ENCODE measurements at places on chromosomes 7 and 10.
A peak's percentile ranks its signal among the peaks of the same experiment; 100 is the strongest.

- no peak for DNase-seq
Measured at GRCh38 chr7:105707967-105708762, 126.9 kb upstream of the EFCAB10 start.

- no peak for DNase-seq
Measured at GRCh38 chr10:104339469-104340110, 1.3 kb upstream of the ITPRIP start.

GRCh38 chr10:60992636-60993035, 48.7 kb upstream of the RHOBTB1 start:
- DNase-seq: no peak

GRCh38 chr7:90094030-90094429, 60.2 kb upstream of the STEAP1 start:
- DNase-seq: no peak

GRCh38 chr7:29483219-29484104, 80.2 kb upstream of the PRR15 start:
- no peak for DNase-seq

GRCh38 chr7:152145853-152146466, 120.5 kb downstream of the GALNT11 start:
- DNase-seq: no peak

GRCh38 chr7:157612664-157613561, 276.1 kb downstream of the DNAJB6 start:
- DNase-seq: no peak

GRCh38 chr7:30322271-30323005, 38.0 kb downstream of the ZNRF2 start:
- DNase-seq: peak; percentile 18

DNA sequence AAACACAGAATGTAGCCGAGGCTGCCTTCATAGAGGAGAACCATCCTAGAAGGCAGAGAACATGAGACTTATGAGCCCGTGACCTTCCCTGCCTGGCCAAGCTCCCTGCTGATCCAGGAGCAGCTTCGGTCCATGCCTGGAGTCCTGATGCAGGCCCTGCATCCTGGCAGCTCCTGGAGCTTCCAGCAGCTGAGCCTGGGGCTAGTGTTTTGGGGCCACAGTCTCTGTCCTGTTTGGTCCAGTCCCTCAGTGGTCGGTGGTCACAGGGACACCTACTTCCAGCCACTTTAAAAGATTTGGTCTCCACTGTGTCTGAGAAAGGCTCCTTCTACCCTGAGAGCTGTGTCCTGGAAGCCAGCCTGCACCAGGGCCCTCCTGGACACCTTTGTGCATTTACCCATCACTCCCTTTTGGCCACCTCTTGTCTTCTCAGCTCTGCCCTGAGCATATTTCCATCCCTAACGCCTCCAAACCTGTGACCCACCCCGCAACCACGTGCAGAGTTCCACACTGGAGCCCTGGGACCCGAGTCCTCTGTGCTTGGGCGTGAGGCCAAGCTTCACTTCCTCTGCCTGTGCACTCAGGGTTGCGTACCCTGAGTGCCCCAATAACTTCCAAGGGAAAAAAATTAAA, 315.2 kb upstream of the ZNF32 start:
- DNase-seq: no peak

DNA sequence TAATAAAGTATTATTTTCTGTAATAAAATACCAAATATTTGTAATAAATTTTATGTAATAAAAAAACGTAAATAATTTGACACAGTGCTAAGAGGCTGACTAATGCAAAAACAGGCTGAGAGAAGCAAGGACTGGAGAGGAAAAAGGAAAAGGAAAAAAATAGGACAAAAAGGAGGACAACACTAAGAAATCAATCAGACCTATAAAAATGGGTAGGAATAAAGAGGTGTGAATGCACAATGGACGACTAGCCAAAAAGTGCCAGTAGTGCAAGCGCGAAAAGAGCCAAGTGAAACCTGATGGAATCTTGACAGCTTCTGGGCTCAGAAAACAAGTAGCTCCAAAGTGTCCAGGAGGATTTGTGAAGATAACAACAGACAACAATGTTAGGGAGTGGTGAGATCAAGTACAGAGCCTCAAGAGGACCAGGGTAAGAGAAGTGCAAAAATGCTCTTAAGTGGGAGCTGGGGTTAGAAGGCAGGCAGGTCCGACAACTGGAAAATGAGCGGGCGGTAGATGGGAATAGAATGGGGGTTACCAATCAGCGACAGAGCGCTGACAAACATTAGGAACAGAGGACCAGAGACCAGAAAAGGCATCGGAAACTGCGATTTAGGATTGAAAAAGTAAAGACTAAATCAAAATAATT, 1.2 kb downstream of the BRAF start:
- no peak for DNase-seq

DNA sequence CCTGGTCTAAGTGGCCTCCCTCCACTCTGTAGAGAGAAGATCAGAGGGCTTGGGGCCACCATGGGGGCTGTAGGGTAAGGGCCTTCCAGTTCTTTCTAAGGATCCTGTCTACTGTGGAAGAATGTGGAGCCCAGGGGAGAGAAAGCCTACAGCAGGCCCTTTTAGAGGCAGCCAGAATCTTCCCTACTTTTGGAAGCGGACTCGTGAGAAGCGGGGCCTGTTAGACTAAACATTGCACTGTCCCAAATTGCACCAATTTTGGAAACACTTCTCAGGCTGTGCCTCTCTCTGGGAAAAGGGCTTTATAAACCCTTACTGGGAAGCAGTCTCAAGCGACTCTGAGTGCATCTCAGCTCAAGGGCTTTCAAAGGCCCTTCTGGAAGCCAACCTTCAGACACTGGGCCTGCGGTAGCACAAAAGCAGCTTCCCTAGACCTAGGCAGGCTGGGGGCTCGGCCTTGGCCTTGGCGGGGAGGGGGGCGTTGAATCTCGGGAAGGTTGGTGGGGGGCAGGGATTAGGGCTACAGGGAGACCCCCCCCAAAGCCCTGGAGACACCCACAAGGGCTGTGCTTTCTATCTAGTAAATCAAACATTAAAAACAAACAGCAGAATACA, 298.1 kb downstream of the GFRA1 start:
- DNase-seq: no peak

- no peak for DNase-seq
Measured at GRCh38 chr7:14834883-14835282, 67.7 kb downstream of the DGKB start.

DNA sequence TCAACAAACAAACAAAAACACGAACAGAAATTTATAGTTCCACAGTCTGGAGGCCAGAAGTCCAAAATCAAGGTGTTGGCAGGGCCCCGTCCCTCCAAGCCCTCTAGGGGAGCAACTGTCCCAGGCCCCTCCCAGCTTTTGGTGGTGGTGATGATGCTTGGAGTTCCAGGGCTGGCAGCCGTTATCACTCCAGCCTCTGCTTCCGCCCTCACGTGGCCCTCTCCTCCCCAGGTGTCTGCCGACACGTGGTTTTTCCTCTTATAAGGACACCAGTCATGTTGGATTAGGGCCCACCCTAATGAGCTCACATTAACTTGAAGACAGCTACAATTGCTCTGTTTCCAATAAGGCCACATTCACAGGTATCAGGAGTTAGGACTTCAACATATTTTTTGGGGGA, 49.7 kb downstream of the MICALL2 start:
- no peak for DNase-seq

GRCh38 chr10:119677126-119677525, 25.9 kb downstream of the BAG3 start:
- no peak for DNase-seq

DNA sequence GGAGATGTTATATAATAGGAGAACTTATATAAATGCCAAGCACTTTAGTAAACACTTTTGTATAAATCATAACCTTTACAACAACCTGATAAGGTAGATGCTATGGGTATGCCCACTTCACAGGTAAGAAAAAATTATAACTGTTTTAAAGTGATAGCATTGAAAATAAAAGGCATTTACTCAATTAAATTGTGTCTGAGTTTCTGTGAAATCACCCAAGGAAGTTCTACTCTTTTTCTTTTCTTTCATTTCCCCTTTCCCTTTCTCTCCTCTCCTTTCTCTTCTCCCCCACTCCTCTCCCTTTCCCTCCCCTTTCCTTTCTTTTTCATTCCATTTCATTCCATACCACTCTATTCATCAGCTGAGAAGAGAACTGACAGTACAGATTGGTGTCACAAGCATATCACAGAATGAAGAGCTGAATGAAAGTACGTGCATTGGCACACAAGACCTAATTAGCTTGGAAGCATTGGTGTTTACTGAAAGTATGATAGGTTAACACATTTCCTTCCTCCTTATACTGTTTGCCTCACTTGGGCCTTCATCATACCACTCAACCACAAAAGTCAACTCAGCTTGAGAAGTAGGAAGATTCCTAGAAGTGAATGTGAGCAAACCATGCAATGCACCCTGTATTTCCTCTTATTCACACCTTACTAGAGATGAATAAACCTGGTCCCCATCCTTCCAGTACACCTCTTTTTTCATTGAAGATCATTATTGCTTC, 117.9 kb upstream of the AGR3 start:
- no peak for DNase-seq

DNA sequence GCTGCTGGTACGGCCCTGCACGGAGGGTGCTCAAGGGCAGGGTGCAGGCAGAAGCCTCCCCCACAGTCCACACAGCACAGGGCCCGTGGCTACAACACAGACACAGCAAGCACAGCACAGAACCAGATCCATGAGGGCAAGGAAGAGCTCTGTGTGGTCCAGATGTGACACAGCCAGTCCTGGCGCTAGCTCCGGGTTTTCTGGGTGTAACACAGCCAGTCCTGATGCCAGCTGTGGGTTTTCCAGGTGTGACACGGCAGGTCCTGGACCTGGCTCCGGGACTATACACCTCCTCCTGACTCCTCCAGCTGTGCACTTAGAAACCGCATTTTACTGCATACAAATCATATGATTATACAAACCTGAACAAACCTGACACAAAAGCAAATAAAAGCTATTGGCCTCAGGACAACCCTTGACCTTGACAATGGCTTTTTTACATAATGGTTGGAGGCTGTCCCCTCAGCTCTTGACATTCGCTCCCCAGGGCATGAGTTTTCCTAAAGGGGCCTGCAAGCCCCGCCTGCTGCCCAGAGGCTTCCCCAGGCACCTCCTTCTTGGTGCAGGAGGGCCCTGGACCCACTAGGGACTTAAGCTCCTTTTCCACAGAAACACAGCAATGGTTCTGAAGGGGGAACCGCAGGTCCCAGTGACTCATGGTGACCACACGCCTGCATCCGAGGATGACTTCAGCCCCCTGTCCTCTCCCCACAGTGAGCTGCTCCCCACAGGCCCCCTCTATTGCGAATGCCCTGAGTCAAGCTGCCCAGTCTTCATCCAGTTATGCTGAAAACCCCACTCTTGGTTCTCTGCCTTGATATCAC, 209.6 kb downstream of the PTPRN2 start:
- no peak for DNase-seq

- no peak for DNase-seq
Measured at GRCh38 chr10:107554333-107554732, 389.8 kb upstream of the SORCS1 start.

DNA sequence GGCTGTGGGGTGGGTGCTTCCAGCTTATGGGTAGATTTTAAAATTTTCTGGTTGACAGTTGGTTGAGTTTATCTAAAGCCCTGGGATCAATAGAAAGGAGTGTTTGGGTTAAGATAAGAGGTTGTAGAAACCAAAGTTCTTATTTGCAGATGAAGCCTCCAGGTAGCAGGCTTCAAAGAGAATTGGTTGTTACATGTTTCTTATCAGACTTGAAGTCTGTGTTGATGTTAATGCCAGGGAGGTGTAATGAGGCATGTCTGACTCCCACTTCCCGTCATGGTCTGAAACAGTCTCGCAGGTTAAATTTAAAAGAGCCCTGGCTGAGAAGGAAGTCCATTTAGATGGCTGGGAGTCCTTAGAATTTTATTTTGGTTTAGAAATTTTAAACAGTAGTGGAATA, 165.2 kb upstream of the TMEM72 start:
- DNase-seq: no peak

DNA sequence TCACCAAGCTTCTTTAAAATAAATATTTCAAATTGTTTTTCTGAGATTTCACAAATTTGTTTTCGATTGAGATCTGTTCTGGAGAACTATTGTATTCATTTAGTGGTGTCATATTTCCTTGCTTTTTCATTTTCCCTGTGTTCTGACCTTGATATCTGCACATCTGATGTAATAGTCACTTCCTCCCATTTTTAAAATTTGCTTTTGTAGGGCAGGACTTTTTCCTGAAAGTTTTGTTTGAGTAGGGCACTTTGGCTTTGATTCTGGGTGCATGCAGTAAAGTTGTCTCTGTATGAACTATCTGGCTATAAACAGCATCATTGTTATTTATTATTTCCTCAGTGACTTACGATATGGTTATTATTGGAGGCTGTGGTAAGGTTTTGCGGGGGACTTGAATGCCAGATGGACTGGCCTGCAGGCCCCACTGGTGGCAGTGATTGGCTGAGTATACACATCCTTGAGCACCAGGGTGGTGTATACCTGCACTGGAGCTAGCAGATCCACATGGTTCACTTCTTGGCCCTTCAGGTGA, 83.6 kb downstream of the CSTF2T start:
- DNase-seq: no peak

GRCh38 chr10:121988361-121989324, at the start of gene TACC2:
TSS of gene TACC2 (plus strand) at chr10:121989163. CDS start at chr10:122021982, 32,819 bp downstream.
- no peak for DNase-seq

DNA sequence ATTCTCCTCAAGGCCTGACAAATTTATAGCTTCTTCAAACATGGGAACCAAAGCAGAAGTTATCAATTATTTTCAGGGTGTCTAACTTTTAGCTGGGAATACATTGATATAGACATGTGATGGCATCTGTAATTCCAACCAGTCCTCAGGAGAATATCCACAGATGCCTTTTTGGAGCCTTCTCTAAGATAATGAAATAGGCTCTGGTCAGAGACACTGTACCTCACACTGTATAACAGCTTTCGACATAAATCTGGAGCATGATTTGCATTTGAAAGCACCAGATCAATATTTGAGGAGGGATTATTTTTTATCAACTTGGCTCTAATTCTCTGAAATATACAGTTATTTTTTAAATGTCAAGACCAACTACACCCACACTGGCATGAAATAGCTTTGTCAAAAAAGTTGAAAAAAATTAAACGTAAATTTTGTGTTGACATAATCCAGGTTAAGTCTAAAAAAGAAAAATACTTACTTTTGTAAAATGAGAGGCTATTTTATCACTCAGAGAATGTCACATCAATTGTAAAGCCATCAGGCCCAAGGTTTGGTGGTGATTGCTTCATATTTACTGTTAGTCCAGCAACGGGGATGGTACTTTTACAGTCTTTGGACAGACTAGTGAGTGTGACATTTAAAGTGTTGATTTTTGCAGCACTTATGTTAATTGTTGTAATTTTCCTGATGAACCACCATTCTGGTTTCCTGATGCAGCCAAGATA, 177.0 kb upstream of the SP8 start:
- DNase-seq: no peak

- DNase-seq: no peak
Measured at GRCh38 chr7:47471358-47471703, 110.6 kb downstream of the TNS3 start.

- no peak for DNase-seq
Measured at GRCh38 chr7:151597541-151598444, 78.1 kb upstream of the RHEB start.

Data from GM12892 (cell line).